NCI-H2081 treated with DMSO at 0.1 percent for 48 hours (cell line): ENCODE measurements at places on chromosomes 4 and X.
A peak's percentile ranks its signal among the peaks of the same experiment; 100 is the strongest.

DNA sequence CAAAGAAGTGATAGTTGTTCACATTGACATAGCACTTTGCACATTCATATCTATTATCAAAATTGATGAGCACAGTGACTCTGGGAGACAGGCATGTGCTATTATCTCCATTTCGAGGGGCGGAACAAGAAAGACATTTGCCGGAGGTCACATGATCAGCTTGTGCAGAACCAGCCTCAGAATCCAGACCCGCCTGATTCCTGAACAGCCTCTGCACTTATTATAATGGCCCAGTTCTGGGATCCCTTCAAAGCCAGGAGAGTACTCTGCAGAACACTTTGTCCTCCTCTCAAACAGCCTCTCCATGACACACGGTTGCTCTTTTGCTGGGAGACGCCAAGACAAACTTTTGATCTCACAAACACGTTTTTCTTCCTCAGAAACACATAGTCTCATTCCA is 48.4 kb downstream of the RWDD4 start:
- no peak for DNase-seq

DNA sequence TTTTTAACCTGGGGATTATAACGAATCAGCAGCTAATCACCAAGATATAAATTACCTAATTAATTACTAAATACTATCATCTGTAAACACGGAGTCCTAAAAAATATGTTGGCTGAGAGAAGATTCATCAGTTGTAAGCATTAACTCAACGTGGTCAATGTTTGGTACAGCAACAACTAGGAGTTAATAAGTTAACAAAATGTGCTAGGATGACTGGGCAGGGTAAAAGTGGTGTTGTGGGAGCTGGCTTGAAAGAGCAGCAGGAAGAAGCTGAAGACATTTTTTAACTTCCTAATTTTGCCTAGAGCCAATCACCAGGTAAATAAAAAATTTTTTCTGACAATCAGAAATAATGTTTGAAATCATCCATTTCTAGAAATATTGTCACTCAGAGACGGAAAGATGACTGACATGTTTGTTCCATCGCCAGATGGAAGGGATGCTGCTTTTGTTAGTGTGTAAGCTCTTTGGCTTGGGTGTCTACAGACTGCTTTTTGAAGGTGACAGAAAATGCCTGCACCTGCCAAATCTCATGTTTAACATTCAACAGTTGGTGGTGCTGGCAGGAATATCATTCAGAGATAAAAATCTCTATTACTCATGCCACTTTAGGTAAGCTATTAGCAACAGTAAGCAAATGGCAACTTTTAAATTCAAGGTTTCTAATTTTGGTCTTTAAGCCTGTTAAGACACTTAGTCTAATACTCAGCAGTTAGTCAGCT is 1126.9 kb downstream of the STPG2 start:
- DNase-seq = no peak

DNA sequence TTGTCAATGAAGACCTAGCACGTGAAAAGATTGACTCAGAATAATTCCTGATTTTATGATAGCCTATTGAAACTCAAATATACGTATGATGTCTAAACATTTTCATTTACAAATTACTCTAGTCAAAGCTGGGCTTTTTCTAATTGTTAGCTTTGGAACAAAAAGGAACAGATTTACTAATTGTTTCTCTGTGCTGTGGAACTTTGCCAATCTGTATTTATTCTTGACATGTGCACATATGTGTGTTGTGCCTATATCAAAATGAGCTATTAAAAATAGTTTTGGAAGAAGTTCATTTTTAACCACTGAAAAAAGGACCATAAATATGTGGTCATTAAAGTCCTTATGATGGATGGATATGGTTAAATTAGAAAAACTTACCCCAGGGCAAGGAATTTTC is 85.4 kb upstream of the PACRGL start:
- no peak for DNase-seq

DNA sequence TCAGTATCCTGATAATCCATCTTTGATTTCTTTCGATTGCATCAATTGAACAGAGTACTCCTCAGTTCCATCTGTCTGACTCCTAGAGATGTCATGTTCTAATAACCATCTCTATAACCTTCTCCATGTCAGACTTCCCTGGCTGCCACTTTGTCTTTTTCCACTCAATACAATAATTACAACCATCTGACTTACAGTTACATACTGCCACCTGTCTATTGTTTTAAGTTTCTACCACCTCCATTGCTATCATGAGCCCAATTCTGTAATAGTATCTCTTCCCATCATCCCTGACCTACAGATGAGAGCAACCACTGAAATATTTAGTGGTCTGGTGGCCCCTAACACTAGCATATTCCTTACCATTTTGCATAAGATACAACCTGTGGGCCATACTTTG is 439.2 kb upstream of the FAM47C start:
- no peak for DNase-seq

- no peak for DNase-seq
These were observed 31.3 kb upstream of the ASMTL start for GRCh38 chrX:1483843-1484637.

DNA sequence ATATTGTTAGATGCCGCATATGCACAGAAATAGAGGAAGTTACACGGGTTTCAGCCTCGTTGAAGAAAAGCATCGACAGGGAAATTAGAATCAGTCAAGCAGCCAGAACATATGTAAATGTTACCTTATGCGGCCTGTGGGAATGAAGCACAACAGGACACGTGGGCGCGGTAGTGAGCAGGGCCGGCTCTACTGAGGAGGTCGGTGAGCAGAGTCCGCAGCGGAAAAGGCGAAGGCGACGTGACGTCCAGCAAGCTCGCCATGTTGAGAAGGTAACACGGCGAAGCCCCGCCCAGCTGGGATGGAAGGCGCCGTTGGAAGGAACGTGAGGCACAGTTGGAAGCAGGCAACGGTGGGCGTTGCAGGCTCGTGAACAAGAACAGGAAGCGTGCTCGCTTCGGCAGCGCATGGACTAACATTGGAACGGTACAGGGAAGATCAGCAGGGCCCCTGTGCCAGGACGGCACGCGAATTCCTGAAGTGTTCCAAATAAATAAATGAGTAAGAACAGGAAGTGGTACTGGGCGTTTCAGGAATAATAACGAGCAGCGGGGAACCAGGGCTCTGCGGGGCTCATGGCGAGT is 54.6 kb downstream of the MTNR1A start:
- DNase-seq = no peak

- no peak for DNase-seq
These were observed 268.4 kb upstream of the MAGEB18 start for GRCh38 chrX:25869761-25870160.

- no peak for DNase-seq
These were observed 148.0 kb upstream of the STX18 start for GRCh38 chr4:4689694-4690440.

DNA sequence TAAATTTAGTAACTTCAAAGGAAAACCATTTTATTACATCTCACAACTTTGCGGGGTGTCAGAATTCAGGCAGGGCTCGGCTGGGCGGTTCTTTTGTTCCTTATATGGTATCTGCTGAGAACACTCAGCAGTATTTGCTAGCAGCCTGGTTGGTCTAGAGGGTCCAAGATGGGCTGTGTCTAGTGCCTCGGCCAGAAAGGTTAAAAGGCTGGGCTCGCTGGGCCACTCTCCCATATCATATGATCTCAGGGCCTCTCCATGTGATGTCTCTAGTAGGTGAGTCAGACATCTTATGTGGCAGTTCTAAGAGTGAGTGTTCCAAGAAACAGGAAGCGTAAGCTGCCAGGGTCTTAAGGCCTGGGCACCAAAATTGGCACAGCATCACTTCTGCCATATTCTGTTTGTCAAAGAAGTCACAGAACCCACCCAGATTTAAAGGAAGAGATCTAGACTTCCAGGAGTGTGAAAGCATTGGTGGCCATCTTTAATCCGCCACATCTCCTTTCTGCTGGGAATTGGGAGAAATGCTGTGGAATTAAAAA is 100.9 kb upstream of the ATP6AP2 start:
- no peak for DNase-seq

GRCh38 chr4:2261110-2261852 is 628 bp downstream of the MXD4 start:
- DNase-seq = no peak

- DNase-seq = no peak
These were observed 3.0 kb upstream of the NXT2 start for GRCh38 chrX:109533631-109534030.

- DNase-seq = no peak
These were observed 733.7 kb upstream of the FRG1 start for GRCh38 chr4:189206953-189207352.

DNA sequence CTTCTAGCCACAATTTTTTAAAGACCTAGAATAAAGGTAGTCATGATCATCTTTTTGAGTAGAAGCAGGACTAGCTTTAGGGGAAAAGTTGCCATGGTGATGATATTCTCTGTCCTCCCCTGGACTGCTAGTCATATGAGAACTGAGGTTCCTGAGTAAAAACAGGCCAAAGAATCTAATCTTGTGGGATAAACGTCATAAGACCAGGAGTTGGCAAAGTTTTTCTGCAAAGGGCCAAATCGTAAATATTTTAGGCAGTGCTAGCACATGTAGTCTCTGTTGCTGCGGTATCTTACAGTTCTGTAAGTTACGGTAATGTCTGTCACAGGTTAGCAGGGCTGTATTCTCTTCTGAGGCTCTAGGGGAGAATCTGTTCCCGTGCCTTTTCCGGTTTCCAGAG is 3.4 kb downstream of the PRPS2 start:
- DNase-seq = no peak

DNA sequence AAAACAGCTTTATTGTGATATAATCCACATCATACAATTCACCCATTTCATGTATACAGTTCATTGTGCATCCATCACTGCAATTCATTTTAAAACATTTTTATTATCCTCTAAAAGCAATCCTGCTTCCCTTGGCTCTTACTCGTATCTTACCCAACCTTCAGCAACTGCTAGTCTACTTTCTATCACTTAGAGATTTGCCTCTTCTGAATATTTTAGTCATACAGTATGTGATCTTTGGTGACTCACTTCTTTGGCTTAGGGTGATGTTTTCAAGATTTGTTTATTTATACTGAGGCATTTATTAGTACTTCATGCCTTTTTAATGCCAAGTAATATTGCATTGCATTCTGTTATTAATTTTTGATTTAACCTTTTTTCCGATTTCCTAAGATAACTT is 15.0 kb upstream of the MSMO1 start:
- DNase-seq = no peak

GRCh38 chr4:141417387-141417786 is 196.7 kb downstream of the ZNF330 start:
- no peak for DNase-seq

- no peak for DNase-seq
These were observed 1.6 kb downstream of the MAOA start for GRCh38 chrX:43657671-43658070.

GRCh38 chr4:105637408-105638176 is 70.9 kb downstream of the INTS12 start:
- no peak for DNase-seq

DNA sequence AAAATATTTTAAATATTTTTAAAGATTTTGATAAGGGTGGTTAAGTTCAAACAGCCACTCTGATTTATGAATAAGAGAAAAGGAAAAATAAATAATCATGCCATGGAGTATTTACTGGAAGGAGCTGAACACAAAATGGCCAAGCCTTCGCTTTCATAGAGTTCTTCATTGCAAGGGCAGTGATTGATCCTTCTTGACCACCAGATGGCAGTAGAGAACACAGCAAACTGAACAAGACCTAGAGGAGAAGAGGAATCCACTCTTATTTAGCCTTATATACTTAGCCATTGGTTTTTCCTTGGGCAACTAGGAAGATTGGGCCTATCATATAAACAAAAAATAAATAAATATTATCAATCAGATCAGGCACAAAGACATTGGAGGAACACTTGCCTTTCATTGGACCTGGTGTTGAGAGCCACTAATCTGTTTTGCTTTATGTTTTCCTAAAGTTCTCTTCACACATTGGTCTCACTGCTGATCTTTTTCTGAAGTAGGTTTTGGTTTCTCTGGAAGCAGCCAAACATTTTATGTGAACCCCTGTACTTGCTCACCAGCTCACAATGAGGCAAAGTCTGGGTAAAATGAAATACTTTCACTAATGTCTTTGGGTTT is 58.1 kb upstream of the PARM1 start:
- no peak for DNase-seq

- DNase-seq = no peak
These were observed 209.3 kb downstream of the UGT8 start for GRCh38 chr4:114807759-114808404.

DNA sequence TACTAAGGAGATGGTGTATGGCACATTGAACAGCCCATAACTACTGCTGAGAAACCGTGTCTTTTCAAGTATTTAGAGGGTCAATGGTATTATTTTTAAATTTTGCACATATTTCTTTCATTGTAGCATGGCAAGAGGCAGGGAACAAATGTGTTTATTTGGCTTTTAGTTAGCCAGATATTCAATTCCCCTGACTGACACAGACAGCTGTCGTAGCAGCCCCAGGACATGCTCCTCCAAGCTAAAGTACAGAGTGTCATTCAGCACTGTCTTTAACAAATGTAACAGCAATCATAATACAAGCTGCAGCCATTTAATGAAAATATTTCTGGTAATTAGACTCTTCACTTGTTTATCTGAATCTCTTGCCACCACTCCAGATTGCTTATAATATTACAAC is 687.1 kb downstream of the KLHL13 start:
- no peak for DNase-seq

DNA sequence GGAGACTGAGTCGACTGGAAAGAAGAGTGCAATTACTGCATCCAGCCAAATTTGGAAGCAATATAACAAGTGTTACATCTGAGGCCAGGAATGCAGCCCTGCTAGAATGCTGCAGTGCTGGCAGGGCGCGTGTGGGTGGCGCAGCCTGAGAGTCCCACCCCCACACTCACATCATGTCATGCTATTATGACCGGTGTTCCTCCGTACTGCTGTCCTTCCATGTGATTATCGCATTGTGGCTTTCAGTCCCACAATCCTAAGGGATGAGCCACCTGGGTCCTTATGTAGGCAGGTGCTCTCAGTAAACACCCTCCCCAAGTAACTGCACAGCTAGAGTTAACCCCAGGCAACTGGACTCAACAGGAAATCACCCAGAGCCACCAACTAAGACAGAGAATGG is 122.6 kb upstream of the CPEB2 start:
- DNase-seq = peak; percentile 13

DNA sequence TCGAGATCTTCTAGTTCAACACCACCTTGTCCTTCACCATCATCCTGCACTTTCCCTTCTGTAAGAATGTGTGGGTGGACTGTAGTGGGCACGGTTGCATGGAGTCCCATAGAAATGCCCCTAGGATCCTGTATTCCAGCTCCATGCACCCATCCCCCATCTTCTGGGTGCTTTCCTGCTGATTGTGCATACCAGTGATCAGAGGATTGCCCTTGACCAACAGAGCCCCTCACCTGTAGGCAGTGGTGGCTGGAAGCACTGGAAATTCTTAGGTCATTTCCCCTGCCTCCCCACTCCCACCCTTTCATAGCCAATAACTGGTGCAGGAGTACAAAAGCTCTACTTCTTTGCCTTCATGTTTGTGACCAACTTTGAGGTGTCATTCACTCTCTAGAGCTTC is 213.4 kb upstream of the ARSJ start:
- no peak for DNase-seq

GRCh38 chrX:129787336-129788055 is 7.7 kb downstream of the SASH3 start:
- DNase-seq = no peak

GRCh38 chr4:183408796-183409195 is 35.6 kb upstream of the CDKN2AIP start:
- no peak for DNase-seq
